ENCODE measurements at places on chromosomes 7 and 10.

- DNase-seq: no peak
Measured at GRCh38 chr10:87846023-87846422, 17.3 kb downstream of the KLLN start.

- no peak for DNase-seq
Measured at GRCh38 chr10:6463366-6463765, 116.7 kb downstream of the PRKCQ start.

- DNase-seq: no peak
Measured at GRCh38 chr10:72276421-72277339, 3.0 kb downstream of the DDIT4 start.

DNA sequence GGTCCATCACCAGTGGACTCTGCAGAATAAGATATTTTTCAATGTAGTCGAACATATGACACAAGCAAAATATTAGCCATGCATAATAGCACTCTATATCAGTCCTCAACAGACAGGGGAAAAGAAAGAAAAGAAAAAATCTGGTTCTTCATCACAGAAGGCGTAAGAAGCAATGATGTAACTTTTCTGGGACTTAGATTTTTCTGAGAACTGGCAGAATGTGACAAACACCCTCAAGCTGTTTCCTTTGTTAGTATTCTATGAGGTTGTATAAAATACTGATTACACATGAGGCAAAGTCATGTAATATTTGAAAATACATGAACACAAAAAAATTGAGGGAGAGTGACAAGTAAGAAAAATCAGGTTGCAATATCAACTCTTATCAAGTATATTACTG, 84.9 kb downstream of the CNOT4 start:
- DNase-seq: no peak

GRCh38 chr7:151850491-151851124, 26.3 kb downstream of the PRKAG2 start:
- DNase-seq: no peak

DNA sequence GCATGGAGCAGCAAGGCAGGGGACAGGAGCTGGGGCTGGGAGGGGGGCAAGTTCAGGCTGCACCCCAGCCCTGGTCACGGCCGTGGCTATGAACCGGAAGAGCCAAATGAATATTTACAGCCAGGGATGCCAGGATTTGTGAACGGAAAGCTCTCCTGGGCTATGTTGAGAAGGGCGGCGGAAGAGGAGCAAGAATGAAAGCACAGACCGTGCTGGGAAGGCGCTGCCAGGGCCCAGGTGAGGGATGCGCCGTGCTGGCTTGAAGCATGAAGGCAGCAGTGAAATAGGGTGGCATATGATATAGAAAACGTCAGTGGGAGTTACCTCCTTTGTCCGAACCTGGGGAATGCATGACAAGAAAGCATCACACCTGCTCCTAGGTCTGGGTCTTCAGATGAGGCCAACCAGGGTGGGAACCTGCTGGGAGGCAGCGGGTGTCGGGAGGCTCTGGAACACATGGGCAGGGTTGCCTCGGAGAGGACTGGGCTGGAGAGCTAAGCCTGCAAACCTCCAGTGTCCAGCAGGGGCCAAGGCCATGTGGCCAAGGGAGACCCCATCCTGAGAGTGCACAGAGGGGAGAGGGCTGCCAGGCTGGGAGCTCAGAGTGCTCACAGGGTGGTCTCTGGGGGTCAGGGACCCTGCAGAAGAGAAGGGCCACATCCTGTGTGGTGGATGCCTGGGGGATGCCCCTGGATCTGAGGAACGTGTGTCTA, 120.6 kb upstream of the TCERG1L start:
- DNase-seq: no peak

- DNase-seq: no peak
Measured at GRCh38 chr10:8396675-8397074, 342.2 kb downstream of the GATA3 start.

DNA sequence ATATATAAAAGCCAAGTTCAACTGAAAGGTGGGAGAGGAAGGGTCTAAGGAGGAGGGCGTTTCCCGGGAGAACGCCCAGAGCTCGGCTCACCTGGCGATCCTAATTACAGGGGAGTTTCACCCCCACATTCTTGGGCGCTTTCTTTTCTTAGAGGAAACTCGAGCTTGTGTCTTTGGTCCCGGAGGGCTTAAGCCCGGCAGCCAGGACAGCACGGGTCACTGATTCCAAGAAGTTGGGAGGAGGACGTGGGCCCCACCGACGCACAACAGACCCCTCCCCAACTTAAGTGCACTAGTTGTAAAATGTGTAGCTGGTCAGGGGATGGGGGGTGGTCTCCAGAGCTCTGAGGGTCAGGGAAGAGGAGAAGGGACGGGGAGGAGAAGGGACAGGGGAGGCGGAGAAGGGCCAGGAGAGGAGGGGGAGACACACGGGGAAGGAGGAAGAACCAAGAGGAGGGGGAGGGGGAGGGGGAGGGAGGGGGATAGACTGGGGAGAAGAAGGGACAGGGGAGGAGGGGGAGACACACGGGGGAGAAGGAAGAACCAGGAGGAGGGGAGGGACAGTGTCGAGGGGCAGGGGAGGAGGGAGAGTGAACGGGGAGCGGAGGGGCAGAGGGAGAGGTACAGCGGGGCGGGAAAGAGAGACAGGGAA, 874 bp downstream of the BAIAP2L1 start:
- DNase-seq: no peak

GRCh38 chr10:6916601-6917000, 336.5 kb upstream of the PRKCQ start:
- DNase-seq: no peak

DNA sequence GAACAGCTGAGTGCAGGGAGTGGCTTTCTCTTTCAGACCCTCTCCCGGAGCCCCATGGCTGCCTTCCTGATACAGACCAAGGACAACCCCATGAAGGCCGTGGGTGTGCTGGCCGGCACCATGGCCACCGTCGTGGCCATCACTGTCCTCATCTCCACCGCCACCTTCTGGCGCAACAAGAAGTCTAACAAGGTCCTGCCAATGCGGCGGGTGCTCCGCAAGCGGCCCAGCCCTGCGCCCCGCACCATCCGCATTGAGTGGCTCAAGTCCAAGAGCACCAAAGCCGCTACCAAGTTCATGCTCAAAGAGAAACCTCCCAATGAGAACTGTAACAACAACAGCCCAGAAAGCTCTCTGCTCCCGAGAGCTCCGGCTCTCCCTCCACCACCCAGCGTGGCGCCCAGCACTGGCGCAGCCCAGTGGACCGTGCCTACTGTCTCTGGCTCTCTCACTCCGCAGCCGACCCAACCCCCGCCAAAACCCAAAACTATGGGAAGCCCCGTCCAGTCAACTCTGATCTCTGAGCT, 11.2 kb downstream of the LRIT2 start:
- DNase-seq: no peak

GRCh38 chr10:55024713-55025112, 223.7 kb upstream of the PCDH15 start:
- DNase-seq: no peak

DNA sequence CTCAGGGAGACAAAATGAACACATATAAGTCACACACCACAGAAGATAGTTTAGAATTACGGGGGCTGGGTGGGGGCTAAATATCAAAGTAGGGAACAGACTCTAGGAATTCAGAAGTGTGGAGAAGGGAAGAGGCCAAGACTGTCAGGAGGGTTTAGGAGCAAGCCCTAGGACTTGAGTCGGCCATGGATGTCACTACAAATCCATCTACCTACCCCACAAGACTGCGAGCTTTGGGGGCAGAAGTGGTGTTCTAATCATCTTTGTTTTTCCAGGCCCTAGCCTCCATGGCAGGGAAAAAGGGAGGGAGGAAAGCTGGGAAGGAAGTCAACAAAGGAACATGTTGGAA, 5.8 kb upstream of the ARHGAP19 start:
- DNase-seq: no peak

- DNase-seq: no peak
Measured at GRCh38 chr10:30662814-30663213, 33.3 kb upstream of the LYZL2 start.

GRCh38 chr10:102752934-102753664, 9.4 kb downstream of the WBP1L start:
- DNase-seq: no peak

GRCh38 chr10:27241010-27241651, 534 bp upstream of the ACBD5 start:
- peak; percentile 50 for DNase-seq

DNA sequence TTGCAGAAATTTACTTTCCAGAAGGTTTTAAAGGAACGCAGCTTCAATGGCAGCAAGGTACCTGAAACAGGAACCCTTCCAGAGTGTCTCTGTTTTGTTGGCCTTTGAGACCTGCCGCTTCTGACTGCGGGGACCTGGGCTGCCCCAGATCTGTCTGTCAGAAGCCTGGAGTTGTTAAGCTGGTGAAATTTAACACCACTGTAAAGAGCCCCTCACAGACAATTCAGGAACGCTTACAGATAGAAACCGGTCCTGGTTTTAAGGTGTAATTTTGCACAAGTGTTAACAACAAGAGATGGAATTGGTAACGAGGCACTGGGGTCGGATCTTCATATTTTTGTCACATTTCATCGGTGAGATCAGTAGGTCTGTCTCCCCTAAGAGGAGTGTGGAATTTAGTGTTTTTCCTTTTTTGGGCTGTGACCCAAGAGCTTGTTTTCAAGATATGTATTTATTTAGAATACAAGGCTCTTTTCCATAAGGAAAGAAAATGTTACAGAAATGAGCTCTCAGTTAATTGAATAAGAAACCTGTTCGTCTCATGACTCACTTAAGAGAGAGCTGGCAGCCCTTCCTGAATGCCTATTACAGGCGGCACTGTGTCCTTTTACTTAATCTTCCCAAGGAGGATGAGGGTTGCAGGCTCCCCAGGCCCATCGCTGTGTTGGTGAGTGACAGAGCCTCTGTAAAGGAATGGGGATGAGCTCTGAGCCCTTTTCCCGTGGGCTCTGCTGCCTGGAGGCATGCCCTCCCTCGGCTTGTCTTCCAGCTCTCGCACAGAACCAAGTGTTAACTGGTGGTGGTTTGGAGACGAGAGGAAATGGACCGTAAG, 168.7 kb downstream of the CUX1 start:
- DNase-seq: no peak

DNA sequence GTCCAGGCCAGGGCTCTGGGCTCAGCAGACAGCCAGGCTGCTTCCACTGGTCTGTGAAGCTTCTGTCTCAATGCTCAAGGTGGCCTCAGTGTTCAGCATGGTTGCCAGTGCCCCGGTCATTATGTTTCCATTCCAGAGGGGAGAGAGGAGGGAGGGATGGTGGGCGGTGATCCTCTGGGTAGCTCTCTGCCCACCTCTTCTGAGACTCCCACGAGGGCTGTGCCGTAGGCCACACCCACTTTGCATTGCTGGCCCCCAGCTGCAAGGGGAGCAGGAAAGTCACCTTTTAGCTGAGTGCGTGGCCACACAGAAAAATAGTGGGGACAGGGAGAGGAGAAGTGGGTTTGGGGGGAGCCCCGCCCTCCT, 42.5 kb downstream of the FOXK1 start:
- no peak for DNase-seq

- DNase-seq: no peak
Measured at GRCh38 chr7:93039786-93040185, 78.0 kb downstream of the SAMD9 start.

DNA sequence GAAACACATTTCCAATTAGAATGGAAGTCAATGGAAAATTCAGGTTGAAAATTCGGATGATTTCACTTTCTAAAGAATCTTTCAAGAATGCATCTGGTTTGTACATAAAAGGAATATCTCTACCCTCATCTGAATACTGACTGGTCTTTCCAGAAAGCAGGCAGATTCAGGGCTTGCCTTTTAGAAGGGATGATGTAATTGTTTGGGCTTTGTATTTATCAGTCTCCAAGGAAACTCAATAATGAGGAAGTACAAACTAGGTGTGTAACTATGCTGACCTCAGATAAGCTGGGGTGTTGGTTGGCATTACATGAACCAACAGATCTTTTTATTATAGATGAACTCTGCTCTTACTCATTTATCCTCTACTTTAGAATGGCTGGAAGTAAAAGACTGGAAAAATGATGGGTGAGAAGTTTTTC, 24.1 kb downstream of the PDLIM1 start:
- DNase-seq: no peak

- no peak for DNase-seq
Measured at GRCh38 chr7:7614018-7614741, 26.4 kb upstream of the UMAD1 start.

DNA sequence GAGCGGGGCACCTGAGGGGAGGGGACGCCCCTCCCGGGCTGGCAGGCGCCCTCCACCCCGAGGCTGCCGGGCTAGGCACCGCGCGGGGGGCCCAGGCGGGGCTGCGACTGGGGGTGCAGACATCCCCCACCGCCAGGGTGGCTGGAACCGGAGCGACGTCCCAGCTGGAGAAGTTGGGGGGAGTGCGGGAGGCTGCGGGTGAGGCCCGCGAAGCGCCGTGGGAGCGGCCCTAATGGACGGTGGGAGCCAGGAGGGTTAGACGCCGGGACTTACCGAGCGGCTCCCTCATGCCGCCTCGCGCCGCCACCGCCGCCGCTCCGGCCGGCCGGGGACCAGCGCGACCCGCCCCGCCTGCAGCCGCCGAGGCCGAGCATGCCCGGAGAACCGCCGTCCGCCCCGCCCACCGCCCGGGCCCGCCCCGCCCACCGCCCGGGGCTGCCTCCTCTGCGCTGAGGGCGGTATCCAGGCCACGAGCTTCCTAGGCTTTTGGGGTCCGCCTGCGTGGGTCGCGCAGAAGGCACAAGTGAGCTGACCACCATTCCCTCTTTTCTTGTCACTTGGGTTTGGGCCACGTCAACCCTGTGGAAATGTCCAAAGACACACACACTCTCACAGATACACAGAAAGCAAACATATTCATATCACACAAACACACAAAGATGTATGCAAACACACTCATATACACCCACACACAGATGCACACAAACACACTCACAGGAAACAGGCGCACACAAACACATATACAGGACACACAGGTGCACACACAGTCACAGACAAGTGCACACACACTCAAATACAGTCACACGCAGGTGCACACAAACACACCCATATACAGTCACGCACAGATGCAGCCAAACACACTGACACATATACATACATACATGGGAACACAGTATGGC, at the start of gene JCAD:
Gene JCAD, minus strand, starts transcription at position 378 of the 899 bp plus-strand sequence. CDS start 11,774 bp downstream, outside the sequence.
- no peak for DNase-seq

- peak; percentile 29 for DNase-seq
Measured at GRCh38 chr7:25069900-25070443, 55.1 kb downstream of the CYCS start.

DNA sequence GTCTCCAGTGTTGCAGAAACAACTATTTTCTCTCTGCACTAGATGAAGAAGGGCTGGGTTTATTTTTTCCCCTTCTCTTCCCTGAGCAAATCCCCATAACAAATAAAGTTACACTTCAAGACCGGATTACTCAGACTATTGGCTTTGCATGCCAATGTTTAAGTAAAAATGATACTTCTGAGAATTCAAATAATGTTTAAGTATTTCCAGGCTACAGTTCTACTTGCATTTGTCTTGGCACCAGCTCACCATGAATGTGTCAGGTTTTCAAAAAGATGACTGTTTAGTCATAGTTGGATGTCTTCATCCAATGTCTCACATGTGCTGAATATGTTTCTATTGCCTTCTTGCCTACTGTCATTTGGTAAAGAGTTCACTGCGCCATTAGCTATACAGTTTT, 912.6 kb downstream of the GATA3 start:
- DNase-seq: no peak

All from stimulated activated naive CD4-positive, alpha-beta T cell treated with Interleukin-2 at 50 U/mL for 16 hours (primary cell).